ENCODE measurements at places on chromosomes 11 and 22.

GRCh38 chr11:66950112-66950535 lies 8.1 kb downstream of the PC start:
- H3K4me3 ChIP-seq: no peak overlapping the region
- H3K27ac ChIP-seq: no peak overlapping the region
- no peaks in the 10 kb centered on the region for H3K36me3 ChIP-seq
- no peaks in the 10 kb centered on the region for H3K4me1 ChIP-seq
- no peak for DNase-seq

- peaks cover 11% of the 10 kb centered on the region for H3K36me3 ChIP-seq
- H3K27me3 ChIP-seq: no peaks in the 10 kb centered on the region
- DNase-seq: no peak
- H3K4me3 ChIP-seq: no peak overlapping the region
- H3K4me1 ChIP-seq: peaks cover 27% of the 10 kb centered on the region
- H3K27ac ChIP-seq: no peak overlapping the region
These were observed 117.3 kb downstream of the CYP2R1 start for GRCh38 chr11:14774721-14775120.

GRCh38 chr11:1010551-1011319 lies 25.8 kb downstream of the MUC6 start:
- no peaks in the 10 kb centered on the region for H3K27me3 ChIP-seq
- no peak overlapping the region for H3K27ac ChIP-seq
- peaks cover 6% of the 10 kb centered on the region for H3K4me1 ChIP-seq

GRCh38 chr11:130177782-130178181 lies 18.2 kb downstream of the ST14 start:
- H3K4me1 ChIP-seq: no peaks in the 10 kb centered on the region
- H3K36me3 ChIP-seq: no peaks in the 10 kb centered on the region
- no peak for DNase-seq
- no peak overlapping the region for H3K4me3 ChIP-seq

DNA sequence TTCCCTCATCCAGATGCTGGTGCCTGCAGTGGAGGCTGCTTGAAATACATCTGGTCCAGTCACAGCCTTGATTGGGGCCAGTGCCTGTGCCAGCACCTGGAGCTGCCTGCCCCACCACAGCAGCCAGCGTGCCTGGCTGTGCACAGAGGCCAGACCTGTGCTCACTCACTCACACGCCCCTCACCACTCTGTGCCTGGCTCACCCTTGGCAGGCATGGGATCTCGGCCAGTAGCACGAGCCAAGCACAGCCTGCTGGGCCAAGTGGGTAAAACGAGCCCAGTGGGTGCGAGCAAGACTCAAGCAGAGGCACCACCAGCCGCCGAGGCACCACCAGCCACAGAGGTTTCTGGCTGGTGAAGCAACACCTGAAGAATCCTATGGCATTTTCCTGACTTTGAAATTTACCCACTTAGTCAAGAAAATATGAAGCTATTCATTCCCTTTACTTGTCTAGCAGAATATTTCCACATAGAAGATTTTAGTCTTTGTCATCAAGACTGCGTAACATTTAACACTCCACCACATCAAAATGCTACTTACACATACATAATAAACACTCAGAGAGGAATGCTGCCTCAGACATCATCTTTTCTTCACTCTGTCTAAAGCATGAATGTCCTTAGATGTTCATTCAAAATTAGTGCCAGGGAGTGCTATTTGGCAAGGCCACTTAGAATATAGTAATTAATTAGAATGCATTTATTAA lies 424.3 kb upstream of the FAT3 start:
- H3K36me3 ChIP-seq: no peaks in the 10 kb centered on the region
- H3K4me1 ChIP-seq: no peaks in the 10 kb centered on the region
- H3K27ac ChIP-seq: no peak overlapping the region
- DNase-seq: no peak
- no peak overlapping the region for H3K4me3 ChIP-seq
- H3K27me3 ChIP-seq: no peaks in the 10 kb centered on the region

GRCh38 chr22:47780281-47780875 lies 1017.9 kb downstream of the TBC1D22A start:
- H3K36me3 ChIP-seq: no peaks in the 10 kb centered on the region
- no peak overlapping the region for H3K4me3 ChIP-seq
- no peak overlapping the region for H3K27ac ChIP-seq
- H3K4me1 ChIP-seq: no peaks in the 10 kb centered on the region
- peaks cover 5% of the 10 kb centered on the region for H3K27me3 ChIP-seq

GRCh38 chr11:126104420-126104819 lies 41.8 kb upstream of the CDON start:
- no peak for DNase-seq
- no peak overlapping the region for H3K4me3 ChIP-seq
- H3K27ac ChIP-seq: no peak overlapping the region
- no peaks in the 10 kb centered on the region for H3K4me1 ChIP-seq
- no peaks in the 10 kb centered on the region for H3K36me3 ChIP-seq
- peaks cover 8% of the 10 kb centered on the region for H3K27me3 ChIP-seq

DNA sequence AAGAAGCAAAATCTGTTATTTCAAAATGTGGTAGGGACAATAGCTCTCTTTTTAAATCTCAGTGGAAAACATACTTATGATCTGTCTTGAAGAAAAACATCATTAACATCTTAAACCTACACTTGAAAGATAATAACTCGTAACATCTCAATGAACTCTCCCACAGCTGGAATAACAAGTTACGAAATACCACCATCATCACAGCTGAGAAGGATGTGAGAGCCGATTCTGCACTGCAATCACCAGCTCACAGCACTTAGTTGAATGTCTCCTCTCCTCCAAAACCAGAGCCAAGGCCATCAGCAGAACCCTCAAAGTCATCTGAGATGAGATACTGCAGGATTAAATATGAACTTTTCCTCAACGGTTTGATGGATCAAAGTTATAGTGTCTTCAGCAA lies 124.3 kb downstream of the ARHGAP20 start:
- DNase-seq: no peak
- H3K27ac ChIP-seq: no peak overlapping the region
- no peaks in the 10 kb centered on the region for H3K36me3 ChIP-seq
- peaks cover 3% of the 10 kb centered on the region for H3K27me3 ChIP-seq
- H3K4me1 ChIP-seq: no peaks in the 10 kb centered on the region

DNA sequence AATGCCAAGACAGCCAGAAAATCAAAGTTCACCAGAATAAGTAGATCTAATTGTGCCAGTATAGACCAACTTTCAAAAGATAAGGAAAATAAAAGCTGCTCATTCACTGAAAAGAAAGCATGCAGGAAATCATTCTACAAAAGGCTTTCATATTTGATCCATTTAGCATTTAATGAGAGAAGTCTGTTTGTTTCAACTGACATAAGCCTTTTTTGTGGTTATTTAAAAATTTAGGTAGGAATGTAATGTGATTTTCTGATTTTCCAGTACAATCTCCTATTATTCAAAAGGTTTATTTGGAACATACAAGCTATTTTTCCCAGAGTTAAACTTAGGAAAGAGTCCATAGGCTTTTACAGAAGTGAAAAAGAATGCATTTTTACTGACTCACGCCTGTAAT lies 92.7 kb downstream of the SBF2 start:
- H3K4me1 ChIP-seq: no peaks in the 10 kb centered on the region
- no peaks in the 10 kb centered on the region for H3K27me3 ChIP-seq
- no peak overlapping the region for H3K4me3 ChIP-seq
- no peak for DNase-seq
- H3K27ac ChIP-seq: no peak overlapping the region

Measured in natural killer cell treated with Interleukin-12 subunit alpha and Interleukin-12 subunit beta and Interleukin-15 and Interleukin-18, amount 100 ng/mL, for 72 hours (primary cell).